A375 (cell line): ENCODE measurements at places on chromosomes 13 and 19. TPM values are rescaled to one million over a fixed set of nuclear protein-coding genes. Genes with fewer than 3 reads are reported as not detected.

GPC5 gene
- 1.2 and 1.3 TPM in 2 replicates for total RNA-seq

SCAF1 gene
- 26.2 and 30.6 TPM in 2 replicates for total RNA-seq

FNDC3A gene
- 21.2 and 26.0 TPM in 2 replicates for total RNA-seq

CAPN12 gene
- total RNA-seq, result 0.91 TPM in 1 of 2 replicates, not detected in the other

TSHZ3 gene
- 0.29 and 0.30 TPM in 2 replicates for total RNA-seq

CYP2S1 gene
- 0.05 and 0.75 TPM in 2 replicates for total RNA-seq

EDNRB gene
- 8.9 and 11.2 TPM in 2 replicates for total RNA-seq

IGFL3 gene
- total RNA-seq, result not detected in 2 replicates

ANKRD24 gene
- 0.49 and 0.80 TPM in 2 replicates for total RNA-seq

SELENOW gene
- 264 and 283 TPM in 2 replicates for total RNA-seq

CGB1 gene
- total RNA-seq, result not detected in 2 replicates

ALOX5AP gene
- total RNA-seq, result not detected in 2 replicates

INAFM1 gene
- total RNA-seq, result 6.1 and 8.1 TPM in 2 replicates

LGI4 gene
- 0.64 and 3.0 TPM in 2 replicates for total RNA-seq

ZNF284 gene
- total RNA-seq, result 1.2 and 1.7 TPM in 2 replicates

PRODH2 gene
- not detected in 2 replicates for total RNA-seq

IL11 gene
- 27.0 and 27.7 TPM in 2 replicates for total RNA-seq

UBAC2 gene
- 34.3 and 39.4 TPM in 2 replicates for total RNA-seq
